ENCODE measurements at places on chromosomes 1 and 21.

- no peak for DNase-seq
Measured at GRCh38 chr1:193592317-193592716, 405.9 kb upstream of the B3GALT2 start.

DNA sequence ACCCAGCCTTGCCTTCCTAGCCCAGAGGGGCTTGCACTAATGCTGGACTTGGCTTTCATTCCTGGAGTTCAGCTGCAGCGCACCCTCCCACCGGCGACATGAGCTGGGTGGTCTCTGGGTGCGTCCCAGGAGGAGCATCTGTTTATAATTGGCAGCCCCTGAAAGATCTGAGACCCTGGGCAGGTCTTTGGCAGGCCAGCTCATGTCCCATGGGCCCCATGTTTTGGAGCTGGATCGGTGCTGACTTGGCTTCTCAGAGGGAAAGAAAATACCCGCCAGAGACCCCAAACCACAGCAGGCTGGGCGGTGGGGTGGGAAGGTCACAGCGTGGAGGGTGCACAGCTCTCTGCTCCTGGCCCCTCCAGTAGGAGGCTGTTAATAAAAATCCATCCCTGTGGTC lies 29.3 kb downstream of the DHRS3 start:
- no peak for DNase-seq

DNA sequence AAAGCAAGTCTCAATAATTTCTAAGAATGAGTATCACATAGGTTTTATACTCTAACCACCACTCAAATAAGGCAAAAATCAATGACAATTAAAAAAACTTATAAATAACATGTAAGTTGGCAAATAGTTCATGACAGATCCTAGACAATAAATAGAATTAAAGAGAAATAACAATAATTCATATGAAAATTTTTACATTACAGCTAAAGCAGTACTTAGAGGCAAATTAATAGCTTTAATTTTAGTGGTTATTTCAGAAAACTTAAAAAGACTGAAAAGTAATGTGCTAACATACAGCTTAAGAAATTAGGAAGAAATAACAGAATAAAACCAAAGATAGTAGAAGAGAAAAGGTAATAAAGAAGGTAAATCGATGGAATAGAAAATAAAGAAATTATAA lies 179.9 kb upstream of the SPAG17 start:
- no peak for DNase-seq

DNA sequence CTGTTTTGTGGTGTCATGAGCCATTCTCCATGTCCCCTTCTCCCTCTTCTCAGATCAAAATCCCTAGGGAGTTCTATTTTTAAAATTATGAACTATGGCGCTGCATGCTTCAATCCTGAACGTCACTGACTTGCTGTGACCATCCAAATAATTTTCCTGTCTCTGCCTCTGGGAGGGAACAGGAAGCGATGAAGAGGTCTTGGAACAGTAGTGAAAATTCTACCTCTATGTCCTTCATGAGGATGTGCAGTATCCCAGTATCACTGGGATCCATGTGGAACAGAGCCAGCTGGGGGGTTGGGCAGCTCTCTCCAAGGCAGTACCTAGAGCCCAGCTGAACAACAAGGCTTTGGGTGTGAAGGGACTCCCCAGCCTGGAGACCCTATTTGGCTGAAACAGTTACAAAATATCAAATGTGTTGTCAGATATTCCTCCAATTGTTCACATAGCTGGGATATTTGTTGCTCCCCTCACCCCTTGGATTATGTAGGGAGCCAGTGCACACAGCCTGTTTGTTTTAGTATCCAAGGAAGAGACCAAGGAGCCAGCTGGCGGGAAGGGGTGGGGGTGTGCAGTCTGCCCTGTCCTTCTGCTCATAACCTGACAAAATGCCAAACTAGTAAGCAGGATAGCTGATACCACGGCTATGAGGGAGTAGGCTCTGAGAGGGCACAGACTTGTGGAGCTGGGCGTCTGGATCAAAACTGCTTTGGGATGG lies 7.6 kb downstream of the DCLRE1B start:
- no peak for DNase-seq

- DNase-seq = no peak
Measured at GRCh38 chr1:117295001-117295400, 72.2 kb upstream of the MAN1A2 start.

DNA sequence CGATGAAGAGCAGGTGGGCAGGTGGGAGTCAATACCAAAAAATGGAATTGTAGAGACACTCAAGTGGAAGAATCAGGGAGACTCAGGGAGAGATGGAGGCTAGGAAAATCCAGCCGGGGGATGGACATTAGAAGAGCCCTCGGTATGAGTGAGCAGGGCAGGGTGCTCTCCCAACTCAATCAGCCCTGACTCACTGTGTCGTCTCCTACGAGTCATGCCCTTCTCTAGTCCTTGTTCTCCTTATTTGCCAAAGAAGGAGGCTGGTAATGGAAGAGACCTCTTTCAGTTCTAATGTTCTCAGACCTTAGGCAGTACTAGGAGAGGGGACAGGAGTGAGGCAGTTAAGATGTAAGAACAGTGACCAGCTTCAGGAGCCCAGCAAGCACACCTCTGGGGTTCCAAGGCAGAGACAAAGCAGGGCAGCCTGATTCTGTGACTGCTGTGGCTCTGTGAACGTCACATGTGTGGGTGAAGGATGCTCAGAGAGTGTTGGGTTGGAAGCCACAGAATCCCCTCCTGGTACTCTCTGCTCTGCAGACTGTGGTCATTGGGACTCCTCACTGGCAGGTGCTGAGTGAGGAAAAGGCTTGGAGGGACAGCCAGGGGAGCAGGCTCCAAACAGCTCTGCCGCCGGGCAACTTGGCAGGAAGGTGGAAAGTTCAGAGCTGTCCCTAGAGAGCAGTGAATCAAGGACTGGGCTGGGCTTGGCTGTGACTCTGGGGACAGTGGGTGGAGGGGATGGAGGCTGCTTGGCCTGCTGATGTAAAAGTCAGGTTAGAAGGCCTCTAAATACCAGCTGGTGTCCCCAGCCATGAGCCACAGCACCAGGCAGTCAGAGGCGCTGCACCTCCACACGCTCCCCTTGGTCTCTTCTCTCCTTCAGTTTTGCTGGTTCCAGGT lies 11.1 kb upstream of the GJA5 start:
- DNase-seq = no peak

DNA sequence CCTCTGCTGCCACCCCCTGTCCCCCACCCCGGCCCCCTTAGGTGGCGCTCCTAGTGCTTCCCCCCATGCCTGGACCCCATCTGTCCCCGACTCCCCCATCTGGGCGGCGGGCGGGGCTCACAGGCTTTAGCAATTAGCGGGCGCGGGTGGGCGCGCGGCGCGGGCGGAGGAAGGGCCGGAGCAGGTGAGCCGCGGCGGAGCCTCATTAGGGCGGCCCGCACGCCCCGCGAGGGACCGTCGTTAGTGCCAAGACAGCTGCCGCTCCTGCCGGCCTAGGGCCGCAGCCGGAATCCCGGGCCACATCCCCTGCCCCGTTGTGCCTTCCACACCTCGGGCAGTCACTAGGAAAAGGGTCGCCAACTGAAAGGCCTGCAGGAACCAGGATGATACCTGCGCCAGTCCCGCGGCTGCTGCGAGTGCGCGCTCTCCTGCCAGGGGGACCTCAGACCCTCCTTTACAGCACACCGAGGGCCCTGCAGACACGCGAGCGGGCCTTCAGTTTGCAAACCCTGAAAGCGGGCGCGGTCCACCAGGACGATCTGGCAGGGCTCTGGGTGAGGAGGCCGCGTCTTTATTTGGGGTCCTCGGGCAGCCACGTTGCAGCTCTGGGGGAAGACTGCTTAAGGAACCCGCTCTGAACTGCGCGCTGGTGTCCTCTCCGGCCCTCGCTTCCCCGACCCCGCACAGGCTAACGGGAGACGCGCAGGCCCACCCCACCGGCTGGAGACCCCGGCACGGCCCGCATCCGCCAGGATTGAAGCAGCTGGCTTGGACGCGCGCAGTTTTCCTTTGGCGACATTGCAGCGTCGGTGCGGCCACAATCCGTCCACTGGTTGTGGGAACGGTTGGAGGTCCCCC lies 7.6 kb downstream of the OLIG2 start:
- DNase-seq = no peak

- no peak for DNase-seq
Measured at GRCh38 chr1:46372431-46372830, 21.7 kb upstream of the FAAH start.

DNA sequence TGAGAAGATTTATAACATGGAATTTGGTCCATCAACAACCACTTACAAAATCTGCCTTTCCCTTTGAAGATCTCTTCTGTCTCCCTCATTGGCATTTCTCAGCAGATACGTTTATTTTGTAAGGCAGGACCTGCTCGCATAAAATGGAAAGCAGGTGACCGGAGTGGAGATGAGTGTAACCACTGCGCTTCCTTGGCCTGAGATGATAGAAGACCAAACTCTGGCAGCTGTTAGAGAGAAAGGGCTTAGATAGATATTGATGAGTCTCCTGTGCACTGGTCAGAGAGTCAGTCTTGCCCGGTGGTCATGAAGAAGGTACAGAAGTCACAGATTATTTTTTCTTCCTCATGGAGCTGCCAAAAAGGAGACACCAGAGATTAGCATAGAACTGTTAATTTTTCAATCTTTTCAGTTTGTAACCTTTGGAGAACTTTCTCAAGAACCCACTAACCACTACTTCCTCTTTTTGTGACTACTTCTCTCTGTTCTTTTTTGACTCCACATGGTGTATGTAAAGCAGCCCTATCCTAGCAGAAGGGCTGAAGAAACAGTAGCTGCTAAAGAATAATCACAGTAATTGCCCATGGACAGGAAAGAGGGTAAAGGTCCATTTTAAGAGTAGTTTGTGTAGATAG lies 47.6 kb downstream of the FCRL3 start:
- no peak for DNase-seq
